ENCODE measurements at places on chromosomes 3 and 15. TPM values are rescaled to one million over a fixed set of nuclear protein-coding genes. Genes with fewer than 3 reads are reported as not detected.

DNA sequence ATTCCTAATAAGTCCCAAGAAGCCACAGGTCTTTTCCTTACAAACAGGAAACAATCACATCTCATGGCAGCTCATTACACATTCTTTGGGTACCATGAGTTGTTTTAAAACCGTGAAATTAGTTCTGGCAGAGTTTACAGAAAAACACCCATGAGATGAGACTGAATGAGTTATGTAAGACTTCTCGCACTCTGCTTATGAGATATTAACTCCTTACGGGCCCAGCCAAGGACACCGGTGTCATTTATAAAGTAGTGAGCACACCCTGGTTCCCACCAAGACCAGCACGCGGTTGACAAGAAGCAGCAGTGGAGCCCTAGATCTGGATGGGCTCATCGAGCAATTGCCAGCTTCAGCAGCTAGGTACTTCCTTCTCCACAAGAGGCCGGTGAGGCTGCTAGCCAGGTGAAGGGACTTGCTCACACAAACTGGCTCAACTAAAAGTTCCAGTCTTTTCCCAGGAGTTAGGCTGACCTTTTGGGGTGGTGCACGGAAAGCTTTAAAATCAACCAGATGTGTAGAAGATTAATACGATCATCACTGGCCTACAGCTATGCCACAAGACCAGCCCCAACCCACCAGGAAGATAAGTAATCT, 318.6 kb upstream of the ICE2 start:
- DNase-seq = no peak

GRCh38 chr3:42723219-42723618, 20.6 kb upstream of the HHATL start:
- no peak for DNase-seq

DNA sequence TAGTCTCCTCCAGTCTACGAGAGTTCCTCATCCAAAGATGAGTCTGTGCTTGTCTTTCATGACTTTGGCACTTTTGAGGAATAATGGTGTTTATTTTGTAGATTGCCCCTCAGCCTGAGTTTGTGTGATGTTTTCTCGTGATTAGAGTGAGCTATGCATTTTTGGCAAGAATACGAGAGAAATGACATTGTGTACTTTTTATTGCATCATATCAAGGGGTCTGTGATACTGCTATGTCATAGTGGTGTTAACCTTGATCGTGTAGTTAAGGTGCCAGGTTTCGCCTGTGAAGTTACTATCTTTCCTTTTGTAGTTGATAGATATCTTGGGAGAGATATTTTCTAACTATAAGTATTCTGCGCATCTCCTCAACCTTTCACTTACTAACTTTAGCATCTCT, 18.9 kb downstream of the RSRC1 start:
- DNase-seq = no peak

DNA sequence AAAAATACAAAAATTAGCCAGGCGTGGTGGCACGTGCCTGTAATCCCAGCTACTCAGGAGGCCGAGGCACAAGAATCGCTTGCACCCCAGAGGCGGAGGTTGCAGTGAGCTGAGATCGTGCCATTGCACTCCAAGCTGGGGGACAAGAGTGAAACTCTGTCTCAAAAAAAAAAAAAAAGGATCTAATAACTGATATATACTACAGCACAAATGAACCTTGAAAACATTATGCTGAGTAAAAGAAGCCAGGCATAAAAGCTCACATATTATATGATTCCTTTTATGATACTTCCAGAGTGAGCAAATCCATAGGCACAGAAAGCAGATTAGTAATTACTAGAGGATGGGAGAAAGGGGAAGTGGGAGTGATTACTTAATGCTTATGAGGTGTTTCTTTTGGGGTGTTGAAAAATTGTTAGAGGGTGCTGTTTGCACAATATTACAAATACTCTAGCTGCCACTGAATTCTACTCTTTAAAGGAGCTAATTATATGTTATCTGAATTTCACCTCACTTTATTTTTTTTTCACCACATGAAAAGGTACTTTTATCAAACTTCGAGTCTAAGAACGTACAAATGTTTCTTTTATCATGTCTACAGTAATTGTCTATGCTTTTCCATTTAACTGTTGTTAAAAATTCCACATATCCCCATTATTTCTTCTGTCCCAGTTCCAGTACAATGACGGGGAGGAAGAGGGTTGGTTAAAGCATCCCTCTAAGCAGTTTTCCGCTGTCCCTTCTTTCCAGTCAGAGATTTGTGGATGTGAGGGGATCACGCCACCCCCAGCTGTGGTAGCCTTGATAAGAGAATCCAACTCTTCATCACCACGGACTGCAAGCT, 77.7 kb upstream of the FAM174B start:
- DNase-seq = no peak

- DNase-seq = no peak
These were observed 63.7 kb downstream of the GPR176 start for GRCh38 chr15:39856357-39856756.

DNA sequence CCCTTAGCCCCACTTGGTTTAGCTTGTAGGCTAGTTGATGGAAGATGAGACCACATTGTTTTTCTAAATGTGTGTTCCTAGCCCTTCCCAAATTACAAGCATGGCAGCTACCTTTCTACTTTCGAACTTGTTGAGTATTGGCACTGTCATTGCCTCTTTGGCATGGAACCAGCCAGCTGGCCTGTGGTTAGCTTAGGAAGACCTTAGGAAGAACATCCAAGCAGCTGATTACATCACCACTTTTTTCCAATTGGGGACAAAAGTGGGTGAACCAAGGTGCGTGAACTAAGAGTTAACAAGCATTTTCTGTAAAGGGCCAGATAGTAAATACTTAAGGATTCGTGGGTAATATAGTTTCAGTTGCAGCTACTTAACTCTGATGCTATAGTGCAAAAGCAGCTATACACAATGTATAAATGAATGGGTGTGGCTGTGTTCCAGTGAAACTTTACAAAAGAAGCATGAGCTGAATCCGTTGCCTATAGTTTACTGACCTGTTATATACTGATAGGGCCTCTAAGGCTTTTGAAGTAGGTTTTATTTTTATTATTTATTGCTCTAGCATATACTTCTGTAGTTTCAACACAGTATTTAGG, 8.5 kb downstream of the KLHL18 start:
- DNase-seq = no peak

GRCh38 chr3:73687106-73688004, 62.6 kb upstream of the PDZRN3 start:
- no peak for DNase-seq

GRCh38 chr3:155743606-155744005, 1.3 kb downstream of the PLCH1 start:
- DNase-seq = no peak

GRCh38 chr15:48415036-48415886, 84.0 kb downstream of the DUT start:
- no peak for DNase-seq

DNA sequence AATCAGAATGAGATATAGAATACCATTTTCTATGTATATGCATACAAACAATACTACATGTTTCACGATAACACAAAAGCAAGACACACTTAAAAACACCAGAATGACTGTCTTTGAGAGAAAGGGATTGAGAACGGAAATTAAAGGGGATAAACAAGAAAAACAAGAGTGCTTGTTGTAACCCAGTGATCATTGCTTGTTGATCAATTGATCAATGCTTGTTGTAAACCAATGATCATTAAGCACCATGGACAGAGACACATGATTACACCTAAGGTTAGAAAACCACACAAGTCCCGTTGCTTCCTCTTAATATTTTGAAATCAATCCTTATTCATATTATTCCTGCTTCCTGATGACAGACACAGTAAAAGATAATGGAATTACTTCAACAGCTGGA, 1.1 kb upstream of the OR4F15 start:
- no peak for DNase-seq

DNA sequence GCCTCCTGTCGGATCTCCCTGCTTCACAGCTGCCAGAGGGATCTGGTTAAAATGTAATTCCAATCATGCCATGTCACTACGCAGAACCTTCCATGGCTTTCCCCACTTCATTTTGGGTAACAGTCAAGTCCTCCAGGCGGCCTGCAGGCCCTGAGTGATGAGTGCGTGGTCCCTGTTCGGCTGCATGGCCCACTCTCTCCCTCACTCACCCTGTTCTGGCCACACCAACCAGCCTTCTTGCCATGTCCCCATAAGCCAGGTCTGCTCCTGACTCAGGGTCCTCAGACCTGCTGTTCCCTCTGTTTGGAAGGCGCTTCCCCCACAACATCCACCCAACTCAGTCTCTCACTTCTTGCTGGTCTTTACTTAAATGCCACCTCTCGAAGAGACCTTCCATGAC, 41.6 kb upstream of the LINGO1 start:
- no peak for DNase-seq

GRCh38 chr3:143839980-143840379, 8.3 kb downstream of the SLC9A9 start:
- DNase-seq = no peak

GRCh38 chr3:38022301-38022700, 7.1 kb downstream of the PLCD1 start:
- DNase-seq = no peak

- DNase-seq = no peak
These were observed 18.2 kb downstream of the EIF3J start for GRCh38 chr15:44554934-44555723.

GRCh38 chr3:147015334-147015733, 391.0 kb downstream of the ZIC4 start:
- DNase-seq = no peak

GRCh38 chr3:153714016-153714415, 407.2 kb upstream of the ARHGEF26 start:
- DNase-seq = no peak

DNA sequence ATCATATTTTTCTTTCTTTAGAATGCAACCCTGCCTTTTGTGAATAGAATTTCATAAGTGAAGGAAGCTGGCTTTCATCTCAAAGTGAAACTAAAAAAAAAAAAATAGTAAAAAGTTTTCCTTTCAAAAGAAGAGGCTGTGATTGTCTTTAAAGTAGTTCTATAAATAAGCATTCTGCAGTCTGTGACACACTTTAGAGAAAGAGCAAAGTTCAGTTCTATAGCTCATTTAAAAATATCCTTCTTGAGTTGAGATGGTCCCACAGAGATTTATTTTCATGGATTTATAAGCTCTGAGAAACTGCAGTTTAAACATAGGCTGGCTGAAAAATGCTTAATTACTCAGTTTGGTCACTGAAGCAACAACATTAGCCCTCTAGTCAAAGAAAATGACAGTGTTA, 36.1 kb upstream of the CNTN6 start:
- no peak for DNase-seq

- DNase-seq = no peak
These were observed 106.3 kb downstream of the C3orf70 start for GRCh38 chr3:185046603-185047002.

DNA sequence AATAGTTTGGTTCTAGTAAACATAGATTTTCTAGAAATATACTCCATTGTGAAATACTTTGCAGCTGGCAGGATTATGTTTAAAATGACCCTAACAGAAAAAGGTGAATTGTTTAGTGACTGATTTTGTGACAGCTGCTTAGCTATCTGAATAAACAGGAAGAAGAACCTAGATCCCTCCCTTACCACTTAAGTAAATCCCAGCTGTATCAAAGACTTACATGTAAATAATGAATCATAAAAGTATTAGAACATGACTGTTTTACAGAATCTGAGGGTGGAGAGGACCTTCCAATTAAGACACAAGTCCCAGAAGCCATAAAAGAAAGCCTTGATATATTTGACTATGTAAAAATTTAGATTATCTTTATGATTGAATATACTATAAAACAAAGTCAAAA, 15.9 kb downstream of the SLC49A4 start:
- no peak for DNase-seq

DNA sequence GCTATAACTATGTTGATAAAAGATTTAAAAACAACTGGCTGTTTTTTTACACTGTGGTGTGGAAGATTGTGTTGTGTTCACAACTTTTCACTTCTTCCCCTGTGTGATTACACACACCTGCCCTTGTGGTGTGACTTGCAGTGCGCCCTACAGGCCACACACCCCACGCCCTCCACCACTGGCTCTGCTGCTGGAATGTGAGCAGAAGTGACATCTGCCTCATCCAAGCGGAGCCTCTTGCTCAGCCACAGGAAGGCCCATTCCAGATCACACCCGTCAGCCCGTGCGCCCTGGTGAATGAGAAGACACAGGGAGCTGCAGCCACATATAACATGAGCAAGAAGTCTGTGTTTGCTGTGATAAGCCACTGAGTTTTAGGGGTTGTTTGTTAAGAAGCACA, 7.0 kb downstream of the CCR2 start:
- DNase-seq = no peak

- DNase-seq = no peak
These were observed 243.7 kb downstream of the CHST2 start for GRCh38 chr3:143363276-143363675.

Gene REC114
- total RNA-seq = not detected

Gene GOLGA8S
- total RNA-seq = 1.1 TPM

Gene ISLR
- 16.2 TPM for total RNA-seq

Gene MUSTN1
- 15.9 TPM for total RNA-seq

All from cardiac septum (tissue), 1 donor.